ENCODE measurements at places on chromosomes 16 and 17.

DNA sequence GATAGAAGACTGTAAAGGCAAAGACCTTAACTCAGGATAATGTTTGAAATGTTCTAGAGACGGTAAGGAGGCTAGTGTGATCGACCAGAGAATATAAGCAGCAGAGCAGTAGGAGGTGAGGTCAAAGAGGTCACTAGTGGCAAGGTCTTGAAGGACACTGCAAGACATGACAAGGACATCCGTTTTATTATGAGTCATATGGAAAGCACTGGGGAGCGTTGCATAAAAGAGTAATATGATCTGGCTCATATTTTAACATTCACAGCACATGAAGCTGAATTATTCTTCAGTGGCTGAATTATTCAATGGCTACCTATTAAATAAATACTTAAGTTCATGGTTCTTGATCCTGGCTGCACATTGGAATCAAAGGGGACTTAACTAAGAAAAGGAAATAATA, 123.7 kb downstream of the SOX9 start:
- DNase-seq = no peak

- DNase-seq = no peak
These were observed 32.0 kb downstream of the SLC6A2 start for GRCh38 chr16:55687802-55688201.

- no peak for DNase-seq
These were observed 178.0 kb downstream of the WWOX start for GRCh38 chr16:78277321-78278055.

DNA sequence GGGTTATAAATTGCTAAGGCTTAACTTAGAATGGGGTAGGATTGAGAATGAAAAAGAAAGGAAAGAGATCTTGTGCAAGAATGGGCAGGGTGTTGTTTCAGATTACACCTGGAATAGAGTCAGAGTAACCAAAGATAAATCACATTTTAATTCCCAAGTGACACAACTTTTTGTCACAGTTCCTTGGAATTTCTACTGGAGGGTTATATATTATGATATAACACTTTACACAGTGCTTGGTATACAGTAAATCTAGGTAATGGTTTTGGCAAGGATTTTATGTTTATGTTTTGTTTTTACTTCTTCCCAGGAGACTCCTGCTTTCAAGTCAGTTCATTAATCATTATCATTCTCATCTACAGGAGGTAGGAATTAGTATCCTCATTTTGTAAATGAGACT, 115.7 kb upstream of the KCNJ16 start:
- no peak for DNase-seq

- DNase-seq = no peak
These were observed 2.8 kb upstream of the IRX3 start for GRCh38 chr16:54289242-54289944.
